ENCODE measurements at places on chromosomes 4 and X. TPM values are rescaled to one million over a fixed set of nuclear protein-coding genes. Genes with fewer than 3 reads are reported as not detected.

RGN gene
- 3.5 TPM for total RNA-seq

PAGE1 gene
- total RNA-seq: not detected

SSX2B gene
- not detected for total RNA-seq

PLXNB3 gene
- total RNA-seq: 1.4 TPM

GRCh38 chr4:61727286-61727685 is 527.2 kb downstream of the ADGRL3 start:
- no peak for DNase-seq

- DNase-seq: no peak
Observed at GRCh38 chrX:84335121-84335520, 147.1 kb upstream of the RPS6KA6 start.

- no peak for DNase-seq
Observed at GRCh38 chr4:102734591-102735385, 26.0 kb downstream of the MANBA start.

DNA sequence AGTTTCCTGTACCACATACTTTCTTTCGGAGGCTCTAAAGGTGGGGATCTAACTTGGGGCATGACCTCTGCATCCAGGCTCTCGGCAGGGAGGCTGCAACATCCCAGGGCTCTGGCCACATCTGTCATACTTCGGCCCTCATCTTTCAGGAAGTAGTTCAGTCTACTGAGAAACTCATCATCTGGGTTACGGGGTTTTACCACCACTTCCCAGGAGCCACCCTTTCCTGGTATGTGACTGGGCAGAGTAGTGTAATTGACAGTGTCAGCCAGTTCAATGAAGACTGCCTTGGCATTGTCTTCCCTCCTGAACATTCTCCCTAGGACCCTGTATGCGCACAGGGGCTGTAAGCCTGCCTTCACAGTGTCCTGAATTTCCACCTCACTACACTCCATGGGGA is 2.8 kb downstream of the PNMA5 start:
- no peak for DNase-seq

DNA sequence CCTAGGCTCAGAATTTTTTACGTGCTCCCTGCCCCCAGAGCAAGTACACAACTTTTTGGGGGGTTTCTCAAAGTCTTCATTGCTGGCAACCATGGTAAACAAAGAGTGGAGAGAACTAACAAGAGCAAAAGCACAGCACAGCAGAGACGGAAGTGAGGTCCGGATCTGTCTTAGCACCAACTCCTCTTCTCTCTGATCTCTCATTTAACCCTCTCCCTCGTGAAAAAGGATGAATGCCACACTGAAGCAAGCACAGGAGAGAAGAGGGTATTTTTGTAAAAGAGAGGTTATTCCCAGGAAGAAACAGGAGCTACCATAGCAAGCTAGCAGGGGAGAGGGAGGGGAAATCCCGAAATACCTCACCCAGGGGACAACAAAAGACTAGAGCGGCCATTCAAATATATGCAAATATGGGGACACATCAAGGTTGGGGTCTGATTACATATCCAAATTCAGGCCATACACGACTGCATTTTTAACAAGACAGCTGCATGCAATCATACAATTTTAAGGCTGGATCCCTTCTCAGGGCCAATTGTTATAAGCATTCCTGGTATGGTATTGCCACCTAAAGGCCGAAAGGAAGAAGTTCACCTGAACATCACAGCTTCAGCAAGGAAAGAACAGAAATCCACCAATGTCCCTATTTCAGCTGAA is 46.6 kb downstream of the CD40LG start:
- DNase-seq: no peak

GRCh38 chr4:76802236-76803021 is 95.5 kb downstream of the SOWAHB start:
- no peak for DNase-seq

DNA sequence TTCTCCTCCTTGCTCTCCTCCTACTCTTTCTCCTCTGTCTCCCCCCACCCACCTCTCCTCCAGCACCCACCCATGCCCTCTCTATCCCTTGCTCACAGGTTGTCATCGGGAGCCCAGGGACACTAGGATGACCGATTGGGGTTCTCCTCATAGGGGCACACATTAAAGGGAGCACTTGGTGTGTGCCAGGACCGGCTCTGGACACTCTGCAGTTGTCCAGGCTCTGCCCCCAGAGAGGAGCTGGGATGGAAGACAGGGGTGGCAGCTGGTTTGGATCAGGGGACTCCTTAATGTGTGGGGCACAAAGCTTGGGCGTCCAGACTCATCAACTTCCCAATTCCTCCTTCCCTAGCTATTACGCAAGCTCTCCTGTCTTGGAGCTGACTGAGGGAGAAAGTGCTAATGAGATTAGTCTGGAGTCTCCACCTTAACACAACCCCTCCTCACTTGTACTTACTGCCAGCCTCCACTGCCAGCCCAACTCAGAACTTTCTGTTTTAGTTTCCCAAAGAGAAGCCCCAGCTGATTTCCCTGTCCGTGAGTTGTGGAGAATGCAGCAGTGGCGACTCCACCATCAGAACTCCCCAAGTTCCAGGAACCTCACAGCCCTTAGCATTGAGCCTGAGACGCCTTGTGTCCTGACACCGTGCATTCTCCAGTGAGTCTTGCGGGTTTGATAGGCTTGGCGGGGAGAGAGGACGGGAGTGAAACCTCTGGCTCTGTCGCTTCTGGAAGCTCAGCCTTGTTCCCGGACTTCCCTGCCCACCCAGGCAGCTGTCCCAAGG is 52.2 kb downstream of the CXorf49B start:
- DNase-seq: no peak

GRCh38 chr4:4637710-4638109 is 95.9 kb upstream of the STX18 start:
- no peak for DNase-seq

- no peak for DNase-seq
Observed at GRCh38 chr4:57125996-57126395, 15.8 kb upstream of the IGFBP7 start.

DNA sequence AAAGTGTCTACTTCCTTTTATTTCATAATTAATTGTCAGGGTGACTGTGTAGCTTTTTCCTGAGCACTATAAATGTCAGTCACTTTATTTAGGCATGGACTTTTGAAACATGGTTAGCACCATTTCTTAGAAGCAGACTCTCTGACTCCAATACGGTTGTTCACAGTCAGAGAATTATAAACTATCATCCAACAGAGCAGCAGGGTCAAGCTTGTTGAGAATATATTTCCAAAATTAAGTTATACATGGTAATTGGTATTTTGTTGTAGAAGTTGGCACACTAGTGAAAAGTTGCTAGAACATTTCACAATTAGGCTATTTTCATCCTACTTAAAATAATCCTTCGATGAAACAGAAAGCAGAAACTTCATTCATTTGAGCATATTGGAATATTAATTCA is 1155.5 kb upstream of the IGFBP7 start:
- DNase-seq: no peak

DNA sequence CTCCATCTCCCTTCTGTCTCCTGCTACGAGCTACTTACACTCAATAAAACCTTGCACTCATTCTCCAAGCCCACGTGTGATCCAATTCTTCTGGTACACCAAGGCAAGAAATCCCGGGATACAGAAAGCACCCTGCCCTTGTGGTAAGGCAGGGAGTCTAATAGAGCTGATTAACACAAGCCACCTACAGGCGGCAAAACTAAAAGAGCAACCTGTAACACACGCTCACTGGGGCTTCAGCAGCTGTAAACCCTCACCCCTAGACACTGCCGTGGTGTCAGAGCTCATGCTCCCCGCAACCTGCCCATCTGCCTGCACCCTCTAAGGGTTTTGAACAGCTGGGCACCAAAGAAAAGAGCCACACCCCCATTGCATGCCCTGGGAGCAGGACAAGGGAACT is 755.4 kb upstream of the HTR2C start:
- no peak for DNase-seq

DNA sequence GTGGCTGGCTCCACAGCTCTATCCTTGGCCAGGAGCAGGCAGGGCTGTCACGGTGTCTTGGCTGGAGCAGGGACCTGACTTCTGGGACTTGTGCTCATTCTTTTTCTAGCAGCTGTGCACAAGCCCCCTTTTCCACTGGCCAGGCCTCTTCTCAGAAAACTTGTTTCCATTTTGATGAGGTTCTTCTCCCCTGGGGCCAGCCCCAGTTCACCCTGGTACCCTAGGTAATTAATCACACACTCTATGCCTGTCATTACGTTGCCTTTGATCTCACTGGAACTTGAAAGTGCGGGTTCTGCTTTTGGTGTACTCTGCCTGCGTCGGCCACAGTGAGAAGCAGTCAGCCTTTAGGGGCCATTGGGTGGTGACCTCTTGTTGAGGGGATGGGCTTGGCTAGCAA is 26.6 kb downstream of the DRD5 start:
- DNase-seq: no peak

DNA sequence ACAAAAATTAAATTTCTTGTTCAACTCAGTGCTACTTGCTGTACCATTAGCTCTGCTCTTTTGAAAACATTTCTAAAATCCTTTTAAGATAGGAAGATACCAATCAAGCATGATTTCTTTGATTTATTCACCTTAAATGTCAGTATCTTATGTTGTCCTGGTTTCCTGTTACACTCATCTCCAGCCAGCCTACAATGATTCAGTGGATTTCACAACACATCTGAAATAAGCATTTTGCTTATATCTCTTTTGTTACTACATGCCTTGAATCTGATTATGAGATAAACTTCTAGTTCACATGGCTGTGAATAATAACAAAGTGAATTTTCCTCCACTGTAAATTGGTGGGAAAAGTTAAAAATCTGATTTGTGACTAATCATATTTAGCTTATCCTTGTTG is 112.5 kb upstream of the BMP3 start:
- no peak for DNase-seq

DNA sequence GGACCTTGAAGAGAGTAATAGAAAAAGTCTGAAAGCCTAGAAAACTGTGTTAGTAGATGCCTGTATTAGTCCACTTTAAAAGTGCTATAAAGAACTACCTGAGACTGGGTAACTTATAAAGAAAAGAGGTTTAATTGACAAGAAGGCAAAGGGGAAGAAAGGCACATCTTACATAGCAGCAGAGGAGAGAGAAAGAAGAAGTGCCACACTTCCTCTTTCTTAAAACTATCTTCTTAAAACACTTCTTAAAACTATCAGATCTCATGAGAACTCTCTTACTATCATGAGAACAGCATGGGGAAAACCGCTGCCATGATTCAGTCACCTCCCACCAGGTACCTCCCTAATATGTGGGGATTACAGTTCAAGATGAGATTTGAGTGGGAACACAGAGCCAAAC is 18.8 kb upstream of the COL25A1 start:
- DNase-seq: no peak

Data from type B pancreatic cell (in vitro differentiated cells).